ENCODE measurements at places on chromosomes 6 and 20.

DNA sequence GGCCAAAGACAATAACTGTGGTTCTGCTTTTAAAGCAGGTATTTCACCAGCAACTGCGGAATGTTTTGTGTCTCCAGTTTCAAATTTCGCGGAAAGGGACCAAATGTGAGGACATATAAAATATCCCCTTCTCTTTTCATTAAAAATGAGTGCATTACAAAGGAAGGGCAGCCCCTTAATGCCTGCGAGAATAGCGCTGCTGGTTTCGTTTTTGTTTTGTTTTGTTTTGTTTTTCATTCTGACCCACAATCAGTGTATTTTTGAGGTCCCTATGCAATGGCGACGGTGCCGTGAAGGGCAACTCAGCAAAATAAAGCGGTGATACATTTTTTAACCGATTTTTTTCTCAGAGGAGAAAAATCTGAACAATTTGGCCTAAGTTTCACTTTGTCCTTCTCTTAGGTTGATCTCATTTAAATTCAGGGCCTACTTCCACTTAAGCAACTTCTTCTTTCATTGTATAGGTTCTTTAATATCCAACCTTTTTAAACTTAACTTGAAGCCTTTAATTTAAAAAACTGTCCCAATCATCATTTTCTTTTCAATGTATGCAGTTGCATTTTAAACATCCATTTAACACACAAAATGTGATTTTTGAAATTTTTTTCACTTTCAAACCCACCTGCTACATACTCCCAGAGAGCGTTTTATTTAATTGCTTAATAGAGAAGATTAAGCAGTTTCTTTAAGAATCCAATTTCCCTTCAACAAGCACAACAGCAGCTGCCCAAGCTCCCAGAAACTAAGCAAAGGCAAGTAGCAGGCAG is 2.9 kb upstream of the HIVEP2 start:
- peak; percentile 4 for DNase-seq

DNA sequence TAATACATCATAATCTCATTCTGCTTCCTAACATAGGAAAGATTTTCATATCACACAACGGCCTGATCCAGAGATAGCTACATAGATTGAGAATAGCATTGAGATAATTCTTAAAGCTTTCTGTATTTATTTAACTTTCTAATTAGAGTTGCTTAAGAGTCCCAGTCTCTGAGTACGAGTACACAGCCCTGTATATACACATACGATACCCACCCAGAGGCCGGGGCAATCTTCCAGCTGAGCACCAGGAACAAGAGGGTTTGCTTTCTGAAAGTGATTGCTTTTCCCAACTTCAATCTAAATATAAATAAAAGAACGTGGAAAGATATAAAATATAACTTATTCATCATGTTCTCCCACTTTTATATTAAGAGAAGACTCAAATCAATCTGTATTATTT is 313.8 kb downstream of the COL12A1 start:
- no peak for DNase-seq

DNA sequence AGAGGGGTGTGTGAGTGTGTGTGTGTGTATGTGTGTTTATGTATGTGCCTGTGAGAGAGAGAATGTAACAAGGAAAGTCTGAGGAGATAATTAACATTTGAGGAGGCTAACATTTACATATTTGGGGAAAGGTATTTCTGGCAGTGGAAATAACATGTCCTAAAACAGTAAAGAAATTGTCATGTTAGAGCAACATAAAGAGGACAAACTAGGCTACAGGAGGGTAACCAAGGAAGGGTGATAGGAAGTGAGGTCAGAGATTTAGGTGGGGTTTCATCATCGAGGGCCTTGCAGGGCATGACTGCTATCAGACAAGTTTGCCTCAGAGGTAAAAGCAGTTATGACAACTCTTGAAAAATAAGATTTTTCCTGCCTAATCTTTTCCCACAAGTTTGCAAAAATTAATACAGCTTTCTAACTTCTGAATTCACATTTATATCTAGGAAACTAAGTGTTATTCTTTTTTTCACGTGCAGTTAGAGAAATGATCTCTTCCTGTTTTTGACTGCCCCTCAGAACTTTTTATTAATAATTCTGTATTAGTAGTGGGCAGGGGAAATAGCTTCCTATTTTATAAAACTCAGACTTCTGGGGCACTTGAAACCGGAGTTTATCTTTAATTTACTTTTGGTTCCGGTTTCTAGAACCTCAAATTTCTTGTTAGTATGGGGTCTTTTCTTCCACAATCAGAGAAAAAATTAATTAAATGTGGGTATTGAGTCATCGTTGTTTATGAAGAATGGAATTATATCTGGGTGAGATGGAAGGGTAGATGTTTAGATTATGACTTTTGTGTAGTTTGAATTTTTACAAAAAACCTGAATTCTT is 30.5 kb upstream of the RHAG start:
- DNase-seq = no peak

GRCh38 chr20:17699931-17700351 is at the start of gene BANF2:
BANF2 (plus strand) TSS chr20:17699966; CDS start chr20:17725026, 25,060 bp downstream.
- DNase-seq = no peak

- DNase-seq = no peak
Measured at GRCh38 chr6:111841822-111842221, 31.4 kb downstream of the FYN start.

GRCh38 chr6:84657486-84657885 is 106.9 kb downstream of the TBX18 start:
- DNase-seq = no peak

GRCh38 chr20:63895952-63896263 is 982 bp downstream of the DNAJC5 start:
- DNase-seq = no peak
